ENCODE measurements at places on chromosomes 6 and 20.

DNA sequence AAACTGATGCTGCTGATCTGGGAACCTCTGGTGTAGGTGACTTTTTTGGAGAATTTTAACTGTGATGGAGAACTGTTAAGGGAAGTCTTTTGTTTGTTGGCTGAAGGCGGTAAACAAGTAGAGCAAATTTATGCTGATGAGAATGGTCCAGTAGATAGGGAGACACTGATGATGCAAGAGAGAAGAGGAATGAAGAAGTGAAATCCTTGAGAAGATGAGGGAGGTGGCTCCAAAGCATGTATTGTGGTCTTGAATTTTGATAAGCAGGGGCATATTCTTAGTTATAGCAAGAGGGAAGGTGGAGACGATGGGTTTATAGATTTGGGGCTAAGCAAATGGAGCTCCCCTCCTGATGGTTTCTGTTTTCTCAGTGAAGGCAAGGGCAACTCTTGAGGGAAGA is 22.0 kb downstream of the MAPK14 start:
- DNase-seq, result no peak

GRCh38 chr20:58117944-58118343 is 110.5 kb downstream of the ANKRD60 start:
- no peak for DNase-seq

GRCh38 chr6:106823732-106824351 is 150.7 kb downstream of the CD24 start:
- peak; percentile 62 for DNase-seq

GRCh38 chr6:95866732-95867131 is 149.0 kb upstream of the FUT9 start:
- DNase-seq, result peak; percentile 48

DNA sequence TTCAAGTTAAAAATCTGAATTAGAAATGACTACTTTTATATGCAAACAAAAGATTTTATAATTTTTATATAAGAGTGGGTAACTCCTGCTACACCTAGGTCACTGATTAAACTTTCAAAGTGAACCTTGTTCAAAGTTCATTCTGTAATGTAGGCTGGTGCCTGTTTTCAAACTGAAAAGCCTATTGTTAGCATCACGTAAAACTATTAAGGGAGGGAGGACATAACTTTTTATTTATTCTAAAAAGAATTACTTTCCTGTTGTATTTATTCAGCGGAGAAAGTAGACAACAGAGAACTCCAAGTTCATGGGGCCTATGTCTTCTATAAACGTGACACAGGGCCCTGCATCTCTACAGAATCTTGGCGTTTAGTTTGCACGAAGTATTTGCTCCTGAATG is 27.4 kb downstream of the FERMT1 start:
- DNase-seq, result peak; percentile 19

- DNase-seq, result no peak
These were observed 91.7 kb downstream of the CLIC5 start for GRCh38 chr6:45923831-45924391.

- DNase-seq, result no peak
These were observed 6.3 kb downstream of the BPIFB2 start for GRCh38 chr20:33013701-33014326.

DNA sequence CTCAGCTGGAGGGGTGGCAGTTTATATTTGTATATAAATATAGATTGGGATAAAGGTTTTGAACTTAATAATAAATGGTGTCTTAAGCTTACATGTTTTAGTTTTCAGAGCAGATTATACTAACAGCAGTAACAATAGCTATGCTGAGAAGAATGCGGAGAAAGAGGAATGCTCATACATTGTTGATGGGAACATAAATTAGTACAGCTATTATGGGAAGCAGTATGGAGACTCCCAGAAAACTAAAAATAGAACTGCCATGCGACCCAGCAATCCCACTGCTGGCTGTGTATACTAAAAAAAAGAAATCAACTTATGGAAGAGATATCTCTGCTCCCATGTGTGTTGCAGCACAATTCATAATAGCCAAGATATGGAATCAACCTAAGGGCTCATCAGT is 127.9 kb downstream of the BCKDHB start:
- DNase-seq, result no peak

GRCh38 chr20:10174400-10174799 is 44.2 kb upstream of the SNAP25 start:
- DNase-seq, result no peak

- no peak for DNase-seq
These were observed 70.1 kb downstream of the SLX4IP start for GRCh38 chr20:10504994-10505730.

DNA sequence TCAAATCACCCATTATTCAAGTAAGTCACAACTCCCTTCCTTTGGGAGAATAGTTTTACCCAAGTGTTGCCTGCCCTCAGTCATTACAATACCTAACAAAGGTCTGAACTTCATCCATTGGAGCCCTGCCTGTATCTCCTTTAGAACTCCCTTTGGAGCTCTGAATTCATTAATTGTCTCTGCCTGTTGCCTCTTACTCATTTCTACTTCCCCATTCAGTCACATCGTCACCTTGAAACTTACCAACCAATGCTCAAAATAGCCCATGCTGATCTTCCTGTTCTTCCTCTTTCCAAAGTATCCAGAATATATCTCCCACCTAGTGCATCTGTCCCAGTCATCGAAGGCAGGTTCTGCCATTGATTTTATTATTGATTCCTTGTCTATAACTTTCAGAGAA is 120.7 kb upstream of the ADGRF1 start:
- no peak for DNase-seq

DNA sequence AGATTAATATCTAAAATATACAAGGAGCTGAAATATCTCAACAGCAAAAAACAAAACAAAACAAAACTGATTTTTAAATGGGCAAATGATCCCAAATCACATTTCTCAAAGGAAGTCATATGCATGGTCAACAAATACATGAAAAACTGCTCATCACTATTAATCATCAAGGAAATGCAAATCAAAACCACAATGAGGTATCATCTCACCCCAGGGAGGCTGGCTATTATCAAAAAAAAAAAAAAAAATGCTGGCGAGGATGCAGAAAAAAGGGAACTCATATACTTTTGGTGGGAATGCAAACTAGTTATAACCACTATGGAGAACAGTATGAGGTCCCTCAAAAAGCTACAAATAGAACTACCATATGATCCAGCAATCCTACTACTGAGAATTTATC is 34.6 kb downstream of the REPS1 start:
- no peak for DNase-seq

DNA sequence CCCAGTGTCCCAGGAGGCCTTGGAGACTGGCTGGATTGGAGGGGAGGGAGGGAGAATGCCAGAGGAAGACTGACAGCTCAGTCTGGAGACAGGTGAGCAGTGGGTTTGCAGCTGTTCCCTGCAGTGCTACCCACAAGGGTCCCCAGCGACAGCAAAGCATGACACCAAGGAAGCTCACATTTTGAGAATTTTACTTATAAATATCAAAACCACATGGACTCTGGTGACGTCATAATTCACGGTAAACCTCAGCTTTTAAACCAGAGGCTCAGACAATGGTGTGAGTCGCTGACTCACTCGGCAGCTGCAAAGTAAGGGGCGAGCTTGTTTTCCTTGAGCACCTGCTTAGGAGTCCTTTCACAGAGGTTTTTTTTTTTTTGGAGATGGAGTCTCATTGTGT is 65.2 kb downstream of the THBS2 start:
- no peak for DNase-seq
